Kidney (tissue), 22 donors: ENCODE measurements at places on chromosomes 5 and 9.

GRCh38 chr9:107742531-107743309 lies 253.2 kb upstream of the KLF4 start:
- no peak for DNase-seq

GRCh38 chr5:321726-322251 lies 275 bp downstream of the AHRR start:
- DNase-seq: no peak

- DNase-seq: no peak
These were observed 11.3 kb upstream of the SPZ1 start for GRCh38 chr5:80308526-80308925.

- DNase-seq: no peak
These were observed 607.6 kb downstream of the PTPRD start for GRCh38 chr9:10005206-10005605.

- no peak for DNase-seq
These were observed 186.5 kb downstream of the NSG2 start for GRCh38 chr5:174231956-174232487.

DNA sequence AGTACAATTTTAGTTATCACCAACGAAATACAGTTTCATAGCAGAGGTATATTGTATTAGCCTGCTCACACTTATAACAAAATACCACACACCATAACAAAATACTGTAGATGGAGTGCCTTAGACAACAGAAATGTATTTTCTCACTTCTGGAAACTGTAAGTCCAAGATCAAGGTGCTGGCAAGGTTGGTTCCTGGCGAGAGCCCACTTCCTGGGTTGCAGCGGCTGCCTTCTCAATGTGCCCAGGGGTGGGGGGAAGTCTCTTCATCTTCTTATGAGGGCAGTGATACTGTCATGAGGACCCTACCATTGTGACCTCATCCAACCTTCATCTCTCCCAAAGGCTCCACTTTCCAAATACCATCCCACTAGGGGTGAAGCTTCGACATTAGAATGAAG lies 30.5 kb upstream of the GADD45G start:
- DNase-seq: no peak

GRCh38 chr5:129367883-129368282 lies 92.2 kb upstream of the ADAMTS19 start:
- no peak for DNase-seq

- DNase-seq: peak; percentile 40
These were observed 1647.4 kb upstream of the C9orf72 start for GRCh38 chr9:29220596-29221251.

DNA sequence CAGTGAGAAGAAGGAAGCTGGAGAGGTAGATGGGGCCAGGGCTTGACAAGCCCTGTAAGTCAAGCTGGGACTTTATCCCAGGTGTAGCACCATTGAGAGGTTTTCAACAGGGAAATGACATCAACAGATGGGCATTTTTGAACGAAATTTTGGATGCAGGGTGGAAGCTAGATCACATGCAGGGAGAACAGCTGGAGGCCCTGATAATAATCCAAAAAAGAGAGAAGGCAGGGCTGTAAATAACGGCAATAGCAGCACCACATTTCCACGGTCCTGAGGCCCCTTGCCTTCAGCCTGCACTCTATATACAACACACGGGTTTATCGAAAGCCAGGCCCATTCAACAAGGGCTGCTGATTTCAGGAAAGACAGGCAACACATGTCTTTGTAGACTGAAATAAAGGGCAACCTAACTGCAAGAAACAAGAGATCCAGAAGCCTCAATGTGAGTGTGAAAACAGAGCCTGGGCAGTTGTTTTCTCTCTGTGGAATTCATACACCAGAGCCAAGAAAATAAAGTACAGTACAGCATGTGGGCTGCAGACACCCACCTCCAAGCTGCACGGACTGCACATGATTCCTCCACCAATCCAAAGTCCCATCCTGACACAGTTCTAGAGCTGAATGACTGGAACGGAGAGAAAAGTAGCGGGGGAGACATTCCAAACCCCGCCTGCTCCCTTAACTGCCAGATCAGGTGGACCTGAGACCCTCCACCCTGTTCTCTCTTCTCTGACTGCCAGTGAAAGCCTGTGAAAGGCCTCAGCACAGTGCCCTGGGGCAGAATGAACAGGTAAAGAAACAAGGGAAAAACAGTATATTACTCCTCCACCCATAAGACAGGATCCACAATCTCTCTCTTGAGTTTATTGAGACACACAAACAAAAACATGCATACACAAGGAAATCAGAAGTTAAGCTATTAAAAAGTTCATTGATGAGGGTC lies 36.3 kb downstream of the KLHL3 start:
- peak; percentile 14 for DNase-seq

GRCh38 chr9:14133394-14133793 lies 180.5 kb downstream of the NFIB start:
- DNase-seq: no peak

- no peak for DNase-seq
These were observed 91.8 kb upstream of the CACNA1B start for GRCh38 chr9:137785704-137786161.

- no peak for DNase-seq
These were observed 460.1 kb upstream of the TLE4 start for GRCh38 chr9:79111653-79112052.

- no peak for DNase-seq
These were observed 85.7 kb upstream of the C9orf72 start for GRCh38 chr9:27659001-27659400.

GRCh38 chr5:100600298-100600994 lies 65.3 kb downstream of the FAM174A start:
- no peak for DNase-seq

GRCh38 chr5:142572006-142572405 lies 113.9 kb downstream of the FGF1 start:
- DNase-seq: peak; percentile 52

GRCh38 chr9:6566409-6567139 lies 79.0 kb downstream of the GLDC start:
- no peak for DNase-seq

DNA sequence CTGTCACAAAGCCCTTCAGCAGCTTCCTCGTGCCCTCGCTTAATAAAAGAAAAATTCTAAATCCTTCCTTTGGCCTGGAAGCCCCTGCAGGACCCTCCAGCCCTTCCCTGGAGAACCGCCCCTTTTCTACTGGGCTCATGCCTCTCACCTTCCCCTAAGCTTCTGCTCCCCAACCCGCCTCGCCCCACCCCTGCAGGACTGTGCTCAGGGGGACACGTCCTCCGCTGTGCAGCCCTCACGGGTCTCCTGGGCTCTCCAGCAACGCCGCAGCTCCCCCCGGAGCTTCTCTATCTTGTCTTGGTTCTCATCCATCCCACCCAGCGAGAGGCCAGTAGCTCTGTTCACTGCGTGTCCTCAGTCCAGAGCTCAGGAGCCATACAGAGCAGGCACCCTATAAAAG lies 65.6 kb upstream of the SARDH start:
- no peak for DNase-seq

- DNase-seq: peak; percentile 61
These were observed 147.6 kb upstream of the TRPM3 start for GRCh38 chr9:71268871-71269635.

DNA sequence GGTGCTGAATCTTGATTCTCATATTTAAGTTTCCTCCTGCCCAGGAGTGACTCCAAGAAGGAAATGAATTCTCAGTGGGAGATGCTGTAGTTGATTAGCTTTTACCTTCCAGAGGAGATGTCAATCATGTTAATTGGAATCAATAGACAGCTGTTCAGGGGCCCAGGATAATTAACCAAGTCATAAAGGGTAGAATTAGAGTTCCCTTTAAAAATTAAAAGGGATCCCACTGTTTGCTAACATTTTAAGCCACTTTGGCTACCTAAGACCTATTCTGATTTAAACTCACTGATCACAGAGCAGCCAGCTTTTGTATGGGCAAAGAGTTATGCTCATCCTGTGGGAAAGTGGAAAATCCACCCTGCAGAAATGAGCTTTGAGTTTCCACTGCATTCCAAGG lies 249.6 kb downstream of the SLIT3 start:
- DNase-seq: no peak

- no peak for DNase-seq
These were observed 17.4 kb downstream of the HAUS6 start for GRCh38 chr9:19085295-19085694.

GRCh38 chr9:133031496-133031911 lies 707 bp downstream of the GTF3C5 start:
- no peak for DNase-seq

GRCh38 chr9:134597957-134598883 lies 43.4 kb upstream of the COL5A1 start:
- DNase-seq: peak; percentile 66

DNA sequence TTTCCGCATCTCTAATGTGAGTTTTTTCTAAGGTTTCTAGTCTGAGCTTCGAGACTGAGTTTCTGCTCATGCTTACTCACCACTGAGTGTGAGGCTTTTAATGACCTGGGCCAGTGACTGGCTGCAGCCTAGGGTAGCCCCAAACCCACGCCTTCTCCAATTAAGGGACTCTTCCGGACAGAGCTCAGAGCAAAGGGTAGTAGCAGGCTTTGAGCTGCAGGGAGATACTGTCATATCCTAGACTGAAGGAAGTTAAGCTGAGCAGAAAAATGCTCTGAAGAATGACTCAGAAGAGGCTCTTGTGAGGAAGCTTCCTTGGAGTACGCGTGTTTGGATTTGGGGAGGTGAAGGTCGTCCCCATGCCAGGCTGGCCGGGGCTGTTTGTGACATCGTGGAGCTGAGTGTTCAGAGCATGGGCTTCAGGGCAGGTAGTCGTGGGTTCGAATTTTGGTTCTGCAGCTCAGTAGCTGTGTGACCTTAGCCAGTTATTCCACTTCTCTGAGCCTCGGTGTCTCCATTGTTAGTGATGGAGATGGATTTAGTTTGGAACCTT lies 3.5 kb downstream of the USP20 start:
- no peak for DNase-seq

- no peak for DNase-seq
These were observed 73.3 kb upstream of the TBC1D2 start for GRCh38 chr9:98328770-98329169.

- no peak for DNase-seq
These were observed 465.9 kb downstream of the CDH9 start for GRCh38 chr5:26572480-26572879.
